ENCODE measurements at places on chromosomes 3 and 15.

- no peak for ATAC-seq
Measured at GRCh38 chr3:46852839-46853355, 10.3 kb downstream of the MYL3 start.

GRCh38 chr3:133256787-133257483, 142.9 kb upstream of the BFSP2 start:
- ATAC-seq = peak; percentile 77

- no peak for ATAC-seq
Measured at GRCh38 chr3:46665763-46666452, 27.6 kb downstream of the ALS2CL start.

DNA sequence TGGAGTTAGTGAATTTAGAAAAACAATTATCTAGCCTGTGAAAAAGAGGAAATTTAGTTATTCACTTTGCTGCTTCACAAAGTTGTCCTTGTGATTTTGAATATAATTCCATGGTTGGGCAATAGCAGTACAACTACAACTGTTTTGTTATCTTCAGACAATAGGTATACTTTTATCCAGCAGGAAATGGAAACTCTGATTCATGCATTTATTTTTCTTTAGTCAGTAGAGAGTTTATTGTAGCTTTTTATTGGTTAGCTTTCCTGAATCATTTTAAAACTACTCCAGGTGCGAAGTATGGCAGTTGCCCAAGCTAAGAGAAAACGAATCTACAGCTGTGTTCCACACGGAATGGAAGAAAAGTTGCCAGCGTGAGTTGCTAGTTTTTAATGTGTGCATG, 80.3 kb downstream of the TM4SF4 start:
- ATAC-seq = peak; percentile 29

GRCh38 chr3:94305835-94306611, 243.2 kb downstream of the NSUN3 start:
- no peak for ATAC-seq

DNA sequence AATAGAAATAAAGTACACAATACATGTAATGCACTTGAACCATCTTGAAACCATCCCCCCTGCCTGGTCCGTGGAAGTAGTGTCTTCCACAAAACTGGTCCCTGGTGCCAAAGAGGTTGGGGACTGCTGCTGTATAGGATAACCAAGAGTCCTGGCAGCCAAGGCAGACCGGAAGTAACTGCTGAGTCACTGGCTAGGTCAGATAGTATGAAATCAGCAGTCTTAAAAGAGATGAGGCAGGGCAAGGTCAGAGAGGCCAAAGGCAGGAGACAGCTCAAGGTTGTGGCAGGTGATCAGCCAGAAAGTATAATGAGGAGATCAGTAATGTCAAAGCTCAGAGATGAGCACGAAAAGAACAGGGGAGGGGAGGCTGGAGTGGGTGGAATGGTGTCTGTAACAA, 60.2 kb downstream of the MAP3K13 start:
- ATAC-seq = peak; percentile 84

GRCh38 chr3:79167651-79168416, 600.0 kb downstream of the ROBO1 start:
- peak; percentile 95 for ATAC-seq

GRCh38 chr3:116190095-116190494, 255.2 kb downstream of the LSAMP start:
- no peak for ATAC-seq

DNA sequence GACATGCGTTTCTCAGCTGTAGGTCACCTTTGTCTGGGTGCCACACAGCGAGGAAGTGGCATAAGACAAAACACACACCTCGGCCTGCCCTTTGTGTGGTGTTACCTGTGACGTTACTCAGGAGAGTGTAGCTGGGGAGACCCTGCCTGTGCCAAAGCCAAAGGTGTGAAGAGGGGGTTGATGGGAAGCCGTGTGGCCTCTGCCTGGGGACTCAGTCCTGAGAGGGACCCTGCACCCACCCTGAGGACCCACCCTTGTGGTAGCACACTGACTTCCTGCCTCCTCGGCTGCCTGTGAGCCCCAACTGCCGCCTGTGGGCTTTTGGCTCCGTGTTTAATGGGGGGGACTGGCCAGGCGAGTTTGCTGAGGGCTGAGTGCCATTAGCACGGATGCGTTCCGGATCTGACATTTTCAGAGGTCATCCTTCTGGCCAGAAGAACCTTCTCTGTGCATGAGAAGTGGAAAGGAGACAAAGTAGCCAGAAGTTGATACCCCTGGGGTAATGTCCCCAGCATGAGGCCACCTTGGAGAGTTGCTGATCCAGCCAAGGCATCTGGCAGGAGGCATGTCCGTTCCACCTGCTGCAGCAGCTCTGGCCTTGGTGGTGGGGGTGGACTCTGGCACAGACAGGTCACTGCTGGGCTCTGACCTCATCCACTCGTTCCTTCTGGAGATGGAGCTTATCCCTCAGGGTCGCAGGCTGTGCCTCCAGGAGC, 51.8 kb upstream of the FURIN start:
- ATAC-seq = no peak

DNA sequence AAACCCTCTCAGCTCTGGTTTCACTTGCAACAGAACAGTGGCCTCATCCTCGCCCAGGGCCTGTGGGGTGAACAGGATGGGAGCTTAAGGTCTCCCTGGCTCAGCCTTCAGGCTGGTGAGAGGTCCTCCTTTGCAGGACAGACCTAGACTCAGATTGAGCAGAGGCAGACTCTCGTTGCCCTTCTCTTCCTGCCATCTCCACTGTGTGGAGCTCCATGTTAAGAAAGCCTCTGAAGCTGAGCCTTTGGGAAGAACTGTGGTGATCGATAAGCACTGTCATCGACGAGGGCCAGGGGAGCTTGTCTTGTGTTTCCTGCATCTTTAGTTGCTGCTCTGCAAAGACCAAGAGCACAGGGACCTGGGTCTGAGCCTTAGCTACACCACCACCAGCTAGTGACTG, 37.8 kb upstream of the GRIP2 start:
- ATAC-seq = 0 out of 3 replicates have a peak, but pooled peaks have one; percentile 15

- no peak for ATAC-seq
Measured at GRCh38 chr3:172560026-172560425, 36.8 kb upstream of the TNFSF10 start.

DNA sequence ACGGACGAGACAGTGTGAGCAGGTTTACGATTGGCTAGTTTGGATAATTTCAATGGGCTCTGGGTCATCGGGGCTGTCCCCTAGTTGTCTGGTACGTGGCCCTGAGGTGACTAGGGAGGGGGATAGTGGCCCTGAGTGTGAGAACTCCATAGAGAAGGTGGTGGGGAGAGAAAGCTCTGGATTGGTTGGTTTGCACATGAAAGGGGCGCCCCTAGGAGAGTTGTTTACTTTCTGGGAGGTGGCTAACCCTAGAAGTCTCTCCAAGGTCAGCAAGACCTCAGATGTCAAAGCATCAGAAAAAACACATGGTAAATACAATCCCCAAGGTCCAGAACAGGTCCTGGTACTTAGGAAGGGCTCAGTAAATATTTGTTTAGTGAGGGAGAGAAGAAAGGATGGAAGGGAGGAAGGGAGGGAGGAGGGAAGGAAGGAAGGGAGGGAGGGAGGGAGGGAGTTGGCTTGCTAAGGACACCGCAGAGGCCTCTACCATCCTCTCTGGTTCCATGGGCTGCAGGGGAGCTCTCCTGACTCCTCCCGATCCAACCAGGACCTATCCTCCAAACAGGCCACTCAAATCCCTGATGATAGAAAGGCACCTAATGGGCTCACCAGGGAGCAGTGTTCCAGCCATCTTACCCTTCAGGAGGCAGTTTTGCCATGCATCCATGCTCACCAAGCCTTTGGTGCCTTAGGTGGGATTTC, 3.0 kb upstream of the TRH start:
- ATAC-seq = no peak

DNA sequence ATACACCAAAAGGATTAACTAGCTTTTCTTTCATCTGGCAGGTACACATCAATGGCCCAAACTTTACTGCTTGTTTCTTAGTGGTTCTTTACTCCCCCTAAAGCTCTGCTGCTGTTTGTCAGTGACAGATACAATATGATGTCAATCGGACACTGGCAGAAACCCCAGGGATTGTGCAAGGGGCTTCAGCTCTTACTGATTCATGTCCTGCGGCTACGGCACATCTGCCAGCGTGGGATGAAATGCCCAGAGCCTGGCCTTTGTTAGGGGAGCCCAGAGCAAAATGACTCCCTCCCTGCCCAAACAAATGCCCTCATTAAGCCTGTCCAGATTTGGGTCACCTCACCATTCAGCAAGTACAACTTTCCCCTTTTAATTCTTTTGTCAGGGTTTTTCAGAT, 28.3 kb downstream of the SRP14 start:
- ATAC-seq = no peak

- ATAC-seq = no peak
Measured at GRCh38 chr3:39098473-39099000, 8.9 kb downstream of the GORASP1 start.

- no peak for ATAC-seq
Measured at GRCh38 chr3:178851564-178851963, 220.0 kb downstream of the ZMAT3 start.

GRCh38 chr15:73244333-73244732, 124.4 kb downstream of the HCN4 start:
- peak; percentile 53 for ATAC-seq

GRCh38 chr3:167657684-167658225, 4.0 kb upstream of the WDR49 start:
- ATAC-seq = no peak

- ATAC-seq = no peak
Measured at GRCh38 chr3:196159952-196160804, 51.0 kb downstream of the ZDHHC19 start.

GRCh38 chr3:63582943-63583500, 69.5 kb upstream of the SNTN start:
- no peak for ATAC-seq

- ATAC-seq = peak; percentile 90
Measured at GRCh38 chr3:36648241-36649034, 115.9 kb downstream of the DCLK3 start.

GRCh38 chr15:60854858-60855564, 374.1 kb downstream of the RORA start:
- peak; percentile 56 for ATAC-seq

GRCh38 chr15:100862162-100862561, 17.5 kb upstream of the ALDH1A3 start:
- no peak for ATAC-seq

- peak; percentile 58 for ATAC-seq
Measured at GRCh38 chr15:41512940-41513505, 604 bp downstream of the LTK start.

- peak; percentile 94 for ATAC-seq
Measured at GRCh38 chr3:177451864-177452830, 254.9 kb upstream of the TBL1XR1 start.

DNA sequence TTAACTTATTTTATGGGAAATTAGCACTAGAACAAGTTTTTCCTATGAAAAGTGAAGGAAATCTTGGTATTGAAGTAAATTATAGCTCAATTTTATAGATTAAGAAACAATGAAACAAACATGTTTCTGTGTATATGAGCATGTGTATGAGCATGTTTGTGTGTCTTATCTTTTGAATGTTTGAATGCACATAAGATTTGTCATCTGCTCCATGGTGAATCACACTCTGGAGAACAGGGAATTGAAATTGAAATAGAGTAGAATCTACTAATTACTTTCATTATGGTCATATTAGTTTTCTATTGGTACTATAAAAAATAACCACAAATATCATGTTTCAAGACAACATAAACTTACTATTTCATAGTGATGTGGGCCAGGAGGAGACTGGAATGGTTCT, 646.6 kb downstream of the OTOL1 start:
- no peak for ATAC-seq

DNA sequence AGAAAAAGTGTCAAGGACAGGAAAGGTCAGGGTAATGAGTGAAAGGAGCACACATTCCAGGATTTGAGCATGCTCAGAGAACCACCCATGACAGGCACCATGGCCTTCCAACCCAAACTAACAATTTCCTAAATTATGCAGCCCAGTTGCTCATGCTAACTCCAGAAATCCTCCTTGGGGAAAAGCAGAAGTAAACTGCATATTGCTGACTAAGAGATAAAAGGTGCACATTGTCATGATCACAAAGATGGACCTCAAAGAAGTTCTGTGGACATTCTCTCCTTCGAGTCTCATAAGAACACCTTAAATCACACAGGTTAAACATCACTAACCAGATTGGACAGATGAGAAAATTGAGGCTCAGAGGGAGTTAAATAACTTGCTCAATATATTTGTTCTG, 97.6 kb upstream of the SLC25A36 start:
- ATAC-seq = no peak

DNA sequence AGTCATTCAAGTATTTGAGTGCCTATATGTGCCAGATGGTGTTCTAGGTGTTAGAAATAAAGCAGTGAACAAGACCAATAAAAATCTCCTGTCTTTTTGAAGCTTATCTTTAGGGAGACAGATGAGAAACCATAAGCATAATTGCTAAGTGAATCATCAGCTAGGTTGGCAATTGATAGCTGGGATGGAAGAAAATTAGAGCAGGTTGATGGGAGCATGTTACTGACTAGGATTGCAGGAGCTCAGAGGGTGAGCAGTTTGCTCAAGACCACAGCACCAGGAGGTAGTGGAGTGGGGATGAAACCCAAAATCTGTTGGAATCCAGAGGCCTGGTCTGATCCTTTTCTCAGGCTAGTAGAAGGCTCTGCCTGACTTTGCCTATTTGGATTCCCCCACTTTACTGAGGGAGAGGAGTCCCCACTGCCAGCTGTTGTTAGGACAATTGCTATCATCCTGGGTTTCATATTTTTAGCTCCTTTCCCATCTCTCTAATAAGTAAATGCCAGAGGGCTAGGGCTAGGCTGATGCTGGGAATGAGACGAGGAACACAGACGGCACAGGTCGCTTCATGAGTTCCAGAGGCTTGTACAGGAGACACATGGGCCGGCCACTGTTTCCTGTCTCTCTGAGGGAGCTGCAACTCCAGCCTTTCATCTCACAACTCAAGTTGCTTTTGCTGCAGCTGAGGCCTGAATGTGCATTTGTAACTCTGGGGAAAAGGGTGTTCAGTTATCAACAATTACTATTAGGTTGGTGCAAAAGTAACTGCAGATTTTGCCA, 102.9 kb downstream of the CACNA1D start:
- no peak for ATAC-seq

Measured in SK-N-SH treated with all-trans-retinoic acid at 6 μM for 48 hours (cell line).